ENCODE measurements at places on chromosomes 1 and 21.

DNA sequence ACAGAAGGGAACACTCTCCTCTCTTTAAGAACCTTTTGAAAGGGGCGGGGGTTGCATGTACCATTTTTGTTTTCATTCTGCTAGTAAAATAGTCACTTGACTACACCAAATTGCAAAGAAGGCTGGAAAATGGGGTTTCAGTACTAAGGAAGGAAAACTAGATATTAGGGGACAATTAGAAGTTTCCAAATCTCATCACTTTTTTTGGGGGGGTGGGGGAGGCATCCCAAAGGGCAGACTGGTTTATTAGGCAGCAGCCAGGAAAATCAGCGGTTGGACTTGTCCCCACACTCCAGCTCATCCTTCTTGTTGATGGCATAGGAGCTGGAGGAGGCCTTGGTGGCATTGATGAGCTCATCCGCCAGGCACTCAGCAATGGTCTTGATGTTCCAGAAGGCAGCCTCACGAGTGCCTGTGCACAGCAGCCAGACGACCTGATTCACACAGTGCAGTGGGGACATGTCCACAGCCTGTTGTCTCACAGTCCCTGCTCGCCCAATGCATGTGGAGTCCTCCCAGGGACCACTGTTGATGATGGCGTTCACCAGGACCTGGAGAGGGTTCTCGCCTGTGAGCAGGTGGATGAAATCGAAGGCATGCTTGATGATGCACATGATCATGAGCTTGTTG lies 1.7 kb upstream of the TMEM50B start:
- no peak for DNase-seq

- DNase-seq, result no peak
These were observed 213.5 kb downstream of the RPS6KC1 start for GRCh38 chr1:213264531-213264930.

DNA sequence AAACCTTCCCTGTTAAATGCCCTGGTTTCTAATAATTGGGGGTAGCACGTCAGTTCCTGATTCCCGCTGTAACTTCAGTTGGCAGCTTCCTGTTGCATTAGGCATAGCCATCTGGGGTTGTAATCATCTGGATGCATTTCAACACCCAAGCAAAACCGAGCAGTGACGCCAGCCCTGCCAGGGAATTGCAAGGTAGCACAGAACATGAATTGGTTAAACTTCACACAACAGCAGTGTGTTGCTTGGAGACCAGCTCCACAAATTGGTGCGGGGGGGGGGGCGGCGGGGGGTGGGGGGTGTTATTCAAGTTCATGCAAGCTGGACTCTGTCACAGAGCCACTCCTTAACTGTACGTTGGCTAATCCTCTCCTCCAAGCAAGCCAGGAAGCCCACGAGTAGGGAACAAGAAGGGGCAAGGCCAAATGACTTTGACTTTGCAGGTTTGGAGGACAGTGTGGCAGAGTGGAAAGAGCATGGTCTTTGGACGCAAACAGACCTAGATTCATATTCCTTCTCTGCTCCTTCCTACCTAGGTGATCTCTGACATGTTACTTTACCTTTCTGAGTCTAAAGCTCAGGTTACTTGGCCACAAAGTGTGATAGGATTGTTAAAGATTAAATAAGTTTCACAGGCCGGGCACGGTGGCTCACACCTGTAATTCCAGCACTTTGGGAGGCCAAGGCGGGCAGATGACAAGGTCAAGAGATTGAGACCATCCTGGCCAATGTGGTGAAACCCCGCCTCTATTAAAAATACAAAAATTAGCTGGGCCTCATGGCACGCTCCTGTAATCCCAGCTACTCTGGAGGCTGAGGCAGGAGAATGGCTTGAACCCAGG lies 4.7 kb downstream of the LAX1 start:
- peak; percentile 80 for DNase-seq

DNA sequence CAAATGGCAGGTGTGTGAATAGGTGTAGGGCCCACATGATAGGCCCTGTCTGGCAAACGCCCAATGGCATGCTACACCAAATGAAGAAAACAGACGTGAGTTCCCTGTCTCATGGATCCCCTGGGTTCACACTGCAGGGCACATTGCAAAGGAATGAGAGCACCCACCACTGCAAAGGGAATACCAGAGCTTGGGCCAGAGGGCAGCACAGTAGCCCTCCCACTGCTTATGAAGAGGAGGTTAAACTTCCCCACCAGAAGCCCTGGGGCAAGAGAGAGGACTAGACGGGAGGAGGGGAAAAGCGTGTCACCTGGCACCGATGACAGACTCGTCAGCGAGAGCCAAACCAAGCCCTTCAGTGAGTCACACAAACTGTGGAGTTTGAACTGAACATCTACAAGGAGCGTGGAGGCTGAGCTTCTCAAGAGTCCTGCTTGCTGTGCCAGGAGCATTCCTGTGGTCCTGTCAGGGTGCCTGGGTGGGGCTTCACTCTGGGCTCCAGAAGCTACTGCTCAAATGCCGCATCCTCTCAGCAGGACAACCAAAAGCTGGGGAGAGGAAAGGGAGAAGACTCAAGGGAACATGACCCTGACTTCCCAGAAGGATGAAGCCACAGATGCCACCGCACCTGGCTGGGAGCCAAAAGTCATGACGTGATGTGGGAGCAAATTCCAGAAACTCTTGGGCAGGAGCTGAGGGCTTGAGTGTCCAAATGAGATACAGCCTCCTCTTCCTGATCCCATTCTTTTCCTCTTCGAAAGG lies 61.1 kb downstream of the TOMM20 start:
- peak; percentile 88 for DNase-seq

GRCh38 chr1:68332041-68332440 lies 99.7 kb upstream of the WLS start:
- no peak for DNase-seq

GRCh38 chr1:217253985-217254384 lies 376.9 kb downstream of the GPATCH2 start:
- DNase-seq, result no peak

DNA sequence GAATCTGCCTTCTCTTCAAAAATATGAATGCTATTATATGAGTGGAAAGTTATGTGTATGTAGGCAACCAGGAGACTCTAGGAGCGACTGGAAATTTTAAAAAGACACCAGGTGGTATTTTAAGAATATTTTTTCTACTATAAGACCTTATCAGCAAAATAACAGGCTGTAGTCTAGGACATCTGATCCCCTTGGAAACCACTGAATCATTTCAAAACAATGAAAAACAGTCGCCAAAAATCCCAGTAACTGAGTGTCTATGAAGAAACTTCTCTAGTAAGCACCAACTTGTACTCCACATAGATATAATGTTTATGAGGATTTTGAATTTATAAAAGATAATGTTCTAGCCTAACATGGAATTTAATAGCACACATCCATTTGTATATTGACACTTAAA lies 358.5 kb downstream of the GPATCH2 start:
- no peak for DNase-seq

DNA sequence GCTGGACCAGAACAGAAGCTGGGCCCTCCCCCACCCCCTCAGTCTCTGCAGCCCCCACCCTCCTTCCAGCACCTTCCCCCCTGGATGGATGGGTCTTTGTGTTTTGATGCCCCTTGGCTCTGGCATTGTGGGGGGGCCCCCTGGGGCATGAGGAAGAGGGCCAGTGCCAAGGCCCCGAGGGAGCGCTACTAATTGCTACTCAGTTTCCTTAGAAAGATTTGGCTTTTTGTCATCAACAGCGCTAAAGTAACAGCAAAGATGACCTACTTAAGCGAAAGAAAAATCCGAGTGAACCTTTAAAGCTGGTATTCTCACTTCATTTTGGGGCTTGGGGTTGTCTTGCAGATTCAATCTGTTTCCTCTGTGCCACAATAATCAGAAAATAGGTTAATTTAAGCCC lies 63.5 kb downstream of the SKI start:
- no peak for DNase-seq

DNA sequence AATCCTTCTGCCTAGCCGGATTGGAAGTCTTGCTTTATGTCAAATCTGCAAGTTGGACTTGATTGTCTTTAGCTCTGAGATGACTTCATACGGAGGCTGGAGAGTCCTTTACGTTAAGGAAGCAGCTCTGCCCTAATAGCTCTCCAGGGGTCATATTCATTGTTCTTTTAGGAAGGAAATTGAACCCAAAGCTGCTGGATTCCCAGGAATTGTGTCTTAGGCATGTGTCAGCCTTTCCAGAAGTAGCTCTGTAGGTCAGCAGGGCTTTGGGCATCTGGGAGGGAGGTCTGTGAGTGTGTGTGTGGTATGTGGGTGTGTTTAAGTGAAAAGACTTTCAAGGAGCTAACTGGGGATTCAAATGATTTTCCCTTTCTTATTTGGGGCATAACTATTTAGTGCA lies 82.4 kb downstream of the ABCA4 start:
- no peak for DNase-seq

DNA sequence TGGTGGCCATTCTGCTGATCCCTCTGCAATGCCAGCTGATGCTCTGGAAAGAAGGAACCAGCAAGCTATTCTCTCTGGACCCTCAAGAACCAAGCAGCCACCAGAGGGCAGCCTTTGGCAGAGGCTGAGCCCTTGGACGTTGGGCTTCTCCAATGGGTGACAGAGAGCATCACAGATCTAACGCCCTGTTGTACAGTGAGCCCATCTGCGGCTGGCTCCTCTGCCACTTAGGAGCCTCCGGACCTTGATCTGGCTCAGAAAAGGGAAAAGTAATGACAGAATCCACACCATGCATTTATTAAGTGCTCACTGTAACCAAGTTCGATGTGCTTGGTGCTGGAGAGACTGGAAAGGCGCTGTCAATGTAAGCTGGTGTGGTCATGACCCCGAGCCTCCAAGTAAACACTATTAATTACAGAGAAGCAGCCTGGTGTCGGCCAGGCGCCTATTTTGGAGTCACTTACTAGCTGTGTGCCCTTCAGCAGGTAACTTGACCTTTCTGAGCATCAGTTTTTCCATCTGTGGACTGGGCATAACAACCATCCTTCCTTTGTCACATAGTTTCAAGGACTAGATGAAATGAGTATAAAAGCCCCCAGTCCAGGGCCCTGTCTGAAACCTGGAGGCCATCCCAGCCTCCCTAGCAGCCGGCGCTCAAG lies 34.9 kb downstream of the ECE1 start:
- peak; percentile 90 for DNase-seq

DNA sequence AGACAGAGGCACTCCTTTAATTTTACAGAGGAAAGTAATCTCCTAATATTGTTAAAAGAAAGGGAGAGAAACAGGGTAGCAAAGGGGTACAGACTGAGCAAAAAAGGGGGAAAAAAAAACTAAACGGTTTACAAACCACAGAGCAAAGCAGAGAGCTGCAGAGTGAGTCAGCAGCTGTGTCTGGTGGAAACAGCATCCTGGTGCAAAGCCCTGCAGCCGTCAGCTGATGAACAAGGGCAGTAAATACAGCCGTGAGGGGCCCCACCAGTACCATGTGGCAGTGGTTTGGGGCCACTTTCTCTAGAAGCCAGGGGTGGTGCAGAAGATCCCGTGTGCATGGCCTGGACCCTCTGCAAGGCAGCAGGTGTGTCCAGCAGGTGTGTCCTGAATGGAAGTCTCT lies 111.3 kb downstream of the ERG start:
- no peak for DNase-seq

GRCh38 chr1:247077876-247078257 lies 744 bp downstream of the ZNF670 start:
- DNase-seq, result no peak

- no peak for DNase-seq
These were observed 178.3 kb downstream of the KCNJ6 start for GRCh38 chr21:37737996-37738395.

DNA sequence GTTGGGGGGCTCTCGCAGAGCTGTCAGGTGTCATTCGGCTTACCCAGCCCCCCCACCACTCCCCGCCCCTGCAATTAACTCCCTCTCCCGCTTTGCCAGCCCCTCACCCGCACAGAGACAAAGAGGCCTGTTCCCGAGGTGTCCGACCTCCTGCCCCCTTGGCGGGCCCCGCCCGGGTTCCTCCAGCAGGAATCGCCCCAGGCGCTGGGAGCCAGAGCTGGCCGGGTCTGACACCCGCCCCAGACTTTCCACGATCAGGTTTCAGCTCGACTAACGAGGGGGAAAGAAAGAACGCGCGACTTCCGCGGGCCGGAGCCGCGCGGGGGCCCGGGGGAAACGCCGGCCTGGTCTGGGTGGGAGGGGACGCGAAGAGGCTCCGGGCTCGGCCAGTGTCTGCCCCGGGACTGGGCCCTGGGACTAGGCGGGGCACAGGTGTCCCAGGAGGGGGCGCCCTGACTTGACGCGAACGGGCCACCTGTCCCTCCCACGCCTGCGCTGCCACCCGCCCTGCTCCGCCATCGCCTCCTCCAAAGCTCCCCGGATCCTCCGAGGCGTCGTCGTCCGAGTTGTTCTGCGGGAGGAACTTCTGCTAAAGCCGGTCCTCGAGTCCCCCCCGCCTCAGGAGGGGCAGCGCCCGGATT lies 36.4 kb upstream of the HHAT start:
- DNase-seq, result peak; percentile 87

GRCh38 chr1:3470650-3471355 lies 16.3 kb downstream of the ARHGEF16 start:
- DNase-seq, result peak; percentile 37

- DNase-seq, result no peak
These were observed 23.4 kb downstream of the ARHGEF19 start for GRCh38 chr1:16189003-16189402.

GRCh38 chr1:115873184-115873583 lies 32.3 kb upstream of the NHLH2 start:
- no peak for DNase-seq

DNA sequence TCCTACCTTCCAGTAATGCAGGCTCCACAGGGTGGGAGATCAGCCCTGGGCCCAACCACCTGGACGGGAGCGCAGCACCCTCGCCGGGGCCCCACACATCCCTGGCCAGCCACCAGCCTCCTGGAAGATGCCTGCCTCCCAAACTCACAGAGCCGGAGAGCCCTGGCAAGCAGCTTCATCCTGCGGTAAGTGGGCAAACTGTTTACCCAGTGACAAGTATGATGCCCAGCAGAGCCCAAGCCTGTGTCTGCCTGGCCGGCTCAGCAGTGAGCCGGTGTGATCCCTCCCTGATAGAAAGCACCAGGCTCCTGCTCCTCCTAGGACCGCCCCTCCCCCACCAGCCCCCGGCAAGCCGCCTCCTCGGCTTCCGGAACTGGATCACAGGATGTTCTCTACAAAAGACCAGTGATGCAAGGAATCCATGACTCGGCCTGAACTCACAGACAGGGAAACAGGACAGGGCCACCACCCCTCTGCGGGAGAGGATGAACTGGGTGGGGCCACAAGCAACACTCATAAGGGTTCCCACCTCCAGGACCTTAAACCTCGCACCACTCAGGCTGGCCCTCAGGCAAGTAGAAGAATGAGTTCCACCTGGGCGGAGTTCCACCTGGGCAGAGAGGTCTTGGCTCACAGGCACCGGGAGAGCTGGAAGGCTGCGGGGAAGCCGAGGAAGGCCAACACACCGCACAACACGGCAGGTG lies 7.9 kb downstream of the ACOT7 start:
- peak; percentile 60 for DNase-seq

- DNase-seq, result no peak
These were observed 337.0 kb upstream of the NCAM2 start for GRCh38 chr21:20661246-20661645.

DNA sequence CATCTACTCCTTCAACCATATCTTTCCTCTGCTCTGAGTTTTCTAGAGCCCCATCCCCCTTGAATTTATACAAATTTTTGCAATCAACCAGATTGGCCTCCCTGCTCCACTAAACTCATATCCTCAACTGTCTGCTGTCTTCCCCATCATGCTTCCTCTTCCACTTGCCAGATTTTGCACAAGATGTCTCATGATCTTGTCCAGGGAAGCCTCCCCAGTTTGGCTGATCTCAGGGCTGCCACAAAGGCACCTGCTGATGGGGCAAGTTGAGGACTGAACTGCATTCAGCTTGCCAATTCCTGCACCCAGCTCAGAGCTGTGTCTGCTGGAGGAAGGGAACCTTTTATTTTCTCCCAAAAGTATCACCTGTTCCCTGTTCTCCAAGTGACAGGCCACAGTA lies 3.9 kb upstream of the KCNJ9 start:
- no peak for DNase-seq
